Fibroblast of the conjunctiva (primary cell): ENCODE measurements at places on chromosomes 11 and 22.

DNA sequence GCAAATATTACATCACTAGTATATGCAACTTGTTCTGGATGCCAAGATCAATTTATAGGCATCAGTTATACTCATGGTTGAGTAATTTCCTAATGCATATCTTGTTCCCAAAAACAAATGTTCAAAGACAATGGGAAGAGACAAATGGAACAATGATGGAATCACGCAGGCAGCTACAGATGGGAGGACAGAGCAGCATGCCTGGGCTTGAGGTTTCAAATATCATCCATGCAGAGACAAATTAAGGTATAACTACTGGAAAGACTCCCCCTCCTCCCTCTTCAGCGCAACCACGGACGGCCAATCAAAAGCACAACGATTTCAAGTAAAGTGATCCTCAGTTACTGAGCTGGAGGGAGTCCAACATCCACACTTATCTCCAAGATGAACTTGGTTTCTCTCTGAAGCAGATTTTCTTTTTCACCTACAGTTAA lies 106.8 kb downstream of the CCDC83 start:
- DNase-seq = no peak

GRCh38 chr11:86495351-86495750 lies 120.7 kb downstream of the CCDC81 start:
- DNase-seq = peak; percentile 20

DNA sequence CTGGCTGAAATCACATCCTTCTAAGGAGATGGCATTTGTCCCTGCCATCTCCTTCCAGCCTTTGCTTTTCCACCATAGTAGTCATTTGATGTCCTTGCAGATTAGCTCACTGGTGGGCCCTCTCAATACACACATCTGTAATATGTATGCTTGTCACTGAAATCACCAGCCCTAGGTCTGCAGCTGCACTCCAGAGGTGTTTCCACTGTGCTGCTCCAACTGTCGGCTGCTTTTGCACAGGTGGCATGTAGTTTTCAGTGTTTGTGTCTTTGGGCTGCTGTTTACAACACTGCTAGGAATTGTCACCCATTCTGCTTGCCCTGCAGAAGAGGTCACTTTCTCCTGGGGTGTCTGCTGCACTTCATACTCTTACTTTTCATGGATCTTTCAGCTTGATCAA lies 69.0 kb upstream of the GRAMD1B start:
- no peak for DNase-seq

GRCh38 chr11:120424970-120425332 lies 86.6 kb upstream of the GRIK4 start:
- no peak for DNase-seq

- no peak for DNase-seq
Measured at GRCh38 chr11:128686745-128687177, 7.1 kb upstream of the FLI1 start.

DNA sequence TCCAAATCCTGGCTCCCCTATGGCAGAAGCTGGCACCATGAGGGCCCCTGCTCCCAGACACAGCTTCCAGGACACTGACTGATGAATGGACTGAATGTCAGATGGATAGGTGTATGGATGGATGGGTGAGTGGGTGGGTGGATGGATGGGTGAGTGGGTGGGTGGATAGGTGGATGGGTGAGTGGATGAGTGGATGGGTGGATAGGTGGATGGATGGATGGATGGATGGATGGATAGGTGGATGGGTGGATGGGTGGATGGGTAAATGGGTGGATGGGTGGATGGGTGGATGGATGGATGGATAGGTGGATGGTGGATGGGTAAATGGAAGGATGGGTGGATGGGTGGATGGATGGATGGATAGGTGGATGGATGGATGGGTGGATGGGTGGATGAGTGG lies 4.3 kb downstream of the FGF3 start:
- DNase-seq = no peak

DNA sequence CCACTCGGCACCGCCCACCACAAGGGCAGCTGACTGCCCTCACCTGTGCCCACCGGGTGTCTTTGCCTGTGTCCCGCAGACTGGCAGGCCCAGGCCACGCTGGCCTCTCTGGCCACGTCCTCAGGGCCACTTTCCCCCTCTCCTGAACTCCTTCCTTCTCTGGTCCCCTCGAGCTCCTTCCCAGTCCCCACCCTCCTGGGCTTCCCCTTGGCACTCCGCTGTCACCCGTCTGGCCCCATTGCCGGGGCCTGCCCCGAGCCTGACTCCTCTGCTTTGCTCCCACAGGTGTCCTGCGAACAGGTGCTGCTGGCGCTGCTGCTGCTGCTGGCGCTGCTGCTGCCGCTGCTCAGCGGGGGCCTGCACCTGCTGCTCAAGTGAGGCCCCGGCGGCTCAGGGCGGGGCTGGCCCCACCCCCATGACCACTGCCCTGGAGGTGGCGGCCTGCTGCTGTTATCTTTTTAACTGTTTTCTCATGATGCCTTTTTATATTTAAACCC lies 14.2 kb downstream of the MCAT start:
- DNase-seq = no peak

DNA sequence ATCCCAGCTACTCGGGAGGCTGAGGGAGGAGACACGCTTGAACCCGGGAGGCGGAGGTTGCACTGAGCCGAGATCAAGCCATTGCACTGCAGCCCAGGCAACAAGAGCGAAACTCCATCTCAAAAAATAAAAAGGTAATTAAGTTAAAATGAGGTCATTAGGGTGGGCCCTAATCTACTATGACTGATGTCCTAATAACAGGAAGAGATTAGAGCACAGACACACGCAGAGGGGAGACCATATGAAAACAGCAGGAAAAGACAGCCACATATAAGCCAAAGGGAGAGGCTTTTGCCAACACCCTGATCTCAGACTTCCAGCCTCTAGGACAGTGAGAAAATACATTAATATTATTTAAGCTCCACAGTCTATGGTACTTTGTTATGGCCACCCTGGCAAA lies 17.3 kb downstream of the LARGE1 start:
- no peak for DNase-seq

GRCh38 chr11:44366741-44367140 lies 56.8 kb upstream of the ALX4 start:
- no peak for DNase-seq

DNA sequence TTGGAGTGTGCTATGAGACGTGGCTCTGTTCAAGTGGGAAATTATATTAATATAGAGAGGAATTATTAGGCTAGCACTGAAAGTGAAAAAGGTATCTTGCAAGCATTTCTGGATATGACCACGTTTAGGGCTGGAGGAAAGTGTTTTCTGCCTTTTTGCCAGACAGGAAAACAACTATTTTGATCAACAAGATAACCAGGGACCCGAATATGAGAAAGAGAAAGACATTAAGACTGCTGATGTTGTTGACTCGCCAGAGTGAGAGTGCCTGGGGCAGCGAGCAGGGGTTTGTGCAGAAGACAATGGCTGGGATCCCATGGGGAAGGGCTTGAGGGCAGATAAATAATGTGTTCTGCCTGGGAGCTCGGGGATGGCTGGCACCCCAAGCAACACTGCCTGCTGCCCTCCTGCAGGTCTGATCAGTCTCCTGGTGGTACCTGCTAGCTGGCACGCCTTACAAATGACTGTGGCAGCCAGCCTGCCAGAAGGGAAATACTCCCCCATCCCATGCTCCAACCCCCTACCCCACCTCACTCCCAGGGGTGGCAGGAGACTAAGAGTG lies 23.1 kb upstream of the CHST1 start:
- no peak for DNase-seq

GRCh38 chr22:39301926-39302325 lies 17.5 kb downstream of the RPL3 start:
- no peak for DNase-seq

GRCh38 chr11:47111318-47111804 lies 65.3 kb downstream of the ARFGAP2 start:
- DNase-seq = no peak

- no peak for DNase-seq
Measured at GRCh38 chr22:46180370-46181137, 30.2 kb downstream of the PPARA start.

DNA sequence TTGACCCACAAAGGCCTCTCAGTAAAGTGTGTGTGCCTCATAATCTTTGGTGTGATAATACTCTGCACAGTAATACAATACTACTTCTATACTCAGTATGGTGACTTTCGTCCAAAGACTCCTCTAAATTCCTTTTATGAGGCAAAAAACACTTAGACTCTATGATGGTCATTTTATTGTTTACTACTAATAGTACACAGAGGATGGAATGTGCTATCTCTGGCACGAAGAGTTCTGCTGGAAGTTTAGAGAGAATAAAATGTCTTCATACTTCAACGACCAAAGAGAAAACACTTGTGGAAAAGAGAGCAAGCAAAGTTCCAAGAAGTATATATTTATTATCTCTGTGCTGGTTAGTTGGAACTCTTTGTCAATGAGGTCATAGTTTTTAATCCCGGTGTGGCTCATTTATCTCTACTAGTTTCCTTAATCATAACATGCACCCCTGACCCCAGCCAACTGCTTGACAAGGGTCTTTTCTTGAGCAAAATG lies 7.5 kb upstream of the CSTF3 start:
- no peak for DNase-seq

DNA sequence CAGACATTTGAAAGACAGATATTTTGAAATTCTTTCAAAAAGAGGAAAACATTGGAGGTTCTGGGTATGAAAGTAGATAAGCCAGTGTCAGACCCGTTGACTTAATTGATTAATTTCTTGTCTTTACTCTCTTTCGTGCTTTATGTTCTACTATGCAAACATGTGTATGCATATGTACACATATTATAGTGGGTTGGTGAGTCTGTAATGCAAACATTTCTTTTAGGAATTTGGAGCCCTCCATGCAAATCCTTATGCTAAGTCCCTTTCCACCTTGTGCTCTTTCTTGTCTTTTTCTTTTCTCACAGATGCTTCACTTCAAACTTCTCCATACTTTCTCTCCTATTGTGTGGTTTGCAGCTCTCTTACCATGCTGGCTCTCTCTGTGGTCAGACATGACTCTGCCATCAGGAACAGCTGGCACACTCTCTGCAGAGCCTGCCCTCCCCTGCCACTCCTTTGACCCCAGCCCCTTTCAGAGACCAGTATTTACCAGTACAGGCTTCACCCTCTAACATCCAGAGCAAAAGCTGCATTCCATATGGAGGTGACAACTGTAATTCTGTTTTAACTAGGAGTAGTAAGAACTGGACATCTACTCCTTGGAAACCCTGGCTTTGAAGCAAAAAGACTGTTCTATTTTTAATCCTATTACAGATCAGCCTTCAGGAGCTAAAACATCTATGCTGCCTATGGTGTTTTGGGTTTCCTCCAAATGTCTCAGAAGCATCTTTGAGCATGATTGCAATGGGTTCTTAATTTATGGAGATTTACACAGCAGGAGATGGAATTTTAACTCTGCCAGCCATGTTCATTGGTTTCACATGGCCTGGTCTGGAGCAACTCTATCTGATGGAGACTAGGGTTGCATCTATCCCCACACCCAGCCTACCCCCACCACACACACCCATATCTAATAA lies 386.9 kb upstream of the FAT3 start:
- no peak for DNase-seq

GRCh38 chr11:97722721-97723120 lies 1298.0 kb upstream of the CNTN5 start:
- no peak for DNase-seq

GRCh38 chr11:75549370-75549958 lies 12.6 kb upstream of the SERPINH1 start:
- DNase-seq = no peak

DNA sequence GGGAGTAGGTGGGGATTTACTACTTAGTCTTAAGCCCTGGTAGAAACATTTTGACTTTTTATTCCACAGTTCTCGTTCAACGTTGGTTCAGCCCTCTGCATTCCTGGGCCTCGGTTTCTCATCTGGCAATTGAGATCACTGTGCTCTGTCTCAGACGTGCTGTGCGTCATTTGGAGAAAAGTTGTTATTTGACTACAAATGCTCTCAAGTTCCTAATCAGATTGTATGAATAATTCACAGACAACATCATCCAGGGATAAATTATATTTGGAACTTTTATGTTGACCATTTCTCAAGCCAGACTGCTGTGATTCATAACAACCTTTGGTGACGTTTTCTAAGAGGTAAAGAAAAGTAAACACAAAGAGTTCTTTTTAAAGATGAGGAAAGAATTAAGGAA lies 69.2 kb downstream of the BLID start:
- DNase-seq = no peak

DNA sequence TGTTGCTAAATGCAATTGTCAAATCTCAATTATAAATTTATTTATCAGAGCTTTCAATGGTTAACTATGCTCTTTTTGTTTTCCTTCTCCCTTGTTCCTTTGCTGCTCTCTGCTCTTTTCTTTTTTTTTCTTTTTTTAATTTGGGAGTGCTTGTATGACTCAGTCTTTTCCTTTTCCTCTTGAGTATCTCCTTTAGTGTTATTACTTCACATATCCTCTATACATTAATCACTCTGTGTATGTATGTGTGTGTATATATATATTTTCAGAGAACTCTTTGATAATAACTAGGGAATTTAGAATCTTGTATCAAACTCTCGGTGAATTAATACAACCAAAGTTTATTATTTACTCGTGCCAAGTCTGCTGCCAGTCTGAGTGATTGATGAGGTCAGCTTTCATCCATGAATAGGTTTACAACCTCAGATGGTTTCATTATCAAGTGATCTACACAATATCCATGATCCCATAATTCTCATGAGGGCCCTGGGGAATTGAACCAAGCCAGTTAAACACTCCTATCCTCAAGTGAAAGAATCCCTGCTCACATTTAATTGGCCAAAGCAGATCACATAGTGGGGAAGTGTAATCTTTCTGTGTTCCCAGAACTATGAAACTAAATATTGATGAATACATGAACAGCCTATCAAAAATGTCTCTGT lies 743.4 kb upstream of the CNTN5 start:
- no peak for DNase-seq

DNA sequence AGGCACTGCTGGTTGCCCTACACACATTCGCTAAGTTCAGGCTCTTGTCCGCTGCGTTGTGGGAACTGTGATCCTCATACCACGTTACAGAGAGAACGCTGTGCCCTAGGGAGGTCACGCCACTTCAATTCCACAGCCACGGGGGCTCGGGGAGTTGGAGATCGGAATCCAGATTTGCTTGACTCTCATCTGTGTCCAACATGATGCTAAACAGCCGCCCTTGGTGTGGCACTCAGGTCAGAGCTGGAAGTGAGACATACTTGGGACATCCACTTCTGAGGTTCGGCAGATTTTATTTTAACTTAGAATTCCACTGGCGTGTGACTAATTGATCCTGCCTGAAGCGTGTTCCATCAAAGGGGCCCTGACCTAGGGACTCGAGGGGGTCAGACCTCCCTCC lies 41.7 kb downstream of the RIBC2 start:
- no peak for DNase-seq

DNA sequence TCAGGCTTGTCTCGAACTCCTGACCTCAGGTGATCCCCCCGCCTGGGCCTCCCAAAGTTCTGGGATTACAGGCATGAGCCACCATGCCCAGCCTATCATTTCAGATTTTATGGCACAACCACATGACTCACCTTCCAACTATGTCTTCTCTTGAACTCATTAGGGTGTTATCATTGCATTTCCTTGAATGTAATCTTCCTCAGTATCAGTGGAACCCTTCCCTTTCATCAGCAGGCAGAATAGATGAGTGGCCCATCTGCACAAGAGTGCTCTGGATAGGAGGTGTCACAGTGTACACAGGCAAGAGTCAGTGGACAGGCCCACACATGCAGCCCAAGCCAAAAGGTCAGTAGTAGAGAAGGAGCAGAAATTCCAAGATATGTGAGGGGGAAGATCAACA lies 29.1 kb upstream of the AQP11 start:
- no peak for DNase-seq

GRCh38 chr22:36285545-36285944 lies 32.6 kb downstream of the APOL1 start:
- no peak for DNase-seq
